ENCODE measurements at places on chromosomes 7 and 10.
A peak's percentile ranks its signal among the peaks of the same experiment; 100 is the strongest.

GRCh38 chr10:86186633-86187032 lies 180.0 kb downstream of the GRID1 start:
- no peak overlapping the region for H3K4me3 ChIP-seq
- H3K4me1 ChIP-seq = no peaks in the 10 kb centered on the region
- H3K27ac ChIP-seq = no peak overlapping the region
- peaks cover 10% of the 10 kb centered on the region for H3K27me3 ChIP-seq

GRCh38 chr7:47045207-47046051 lies 536.5 kb downstream of the TNS3 start:
- H3K27ac ChIP-seq = no peak overlapping the region
- no peak for DNase-seq
- no peak overlapping the region for H3K4me3 ChIP-seq

DNA sequence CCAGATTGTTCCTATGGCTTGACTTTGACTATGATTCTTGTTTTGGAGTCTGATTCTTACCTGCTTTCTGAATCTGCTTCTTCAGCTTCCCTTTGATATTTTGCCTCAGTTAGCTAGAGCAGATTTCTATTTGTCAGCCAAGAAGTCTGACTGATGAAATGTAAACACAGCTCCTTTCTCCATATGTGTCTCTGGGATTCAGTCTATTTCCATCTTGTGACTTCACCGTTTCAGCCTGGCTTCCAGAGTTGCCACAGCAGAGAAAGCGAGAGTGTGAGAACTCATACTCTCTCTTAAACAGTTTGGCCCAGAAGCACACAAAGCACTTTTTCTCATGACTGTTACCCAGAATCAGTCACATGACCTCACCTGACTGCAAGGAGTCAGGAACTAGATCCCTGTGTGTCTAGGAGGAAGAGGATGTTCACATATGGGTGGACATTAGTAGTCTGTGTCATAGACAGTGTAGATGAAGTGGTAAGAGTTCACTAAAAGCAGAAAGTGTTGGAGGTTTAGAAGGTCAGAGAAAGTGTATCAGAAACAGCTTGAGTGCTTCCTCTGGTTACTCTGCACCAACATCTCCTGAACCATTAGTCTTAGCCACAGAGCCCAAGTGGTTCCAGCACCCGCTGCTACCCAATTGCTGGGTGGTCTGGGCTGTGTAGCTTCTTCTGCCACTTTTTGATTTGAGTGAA lies 103.4 kb upstream of the CDK6 start:
- no peak overlapping the region for H3K4me3 ChIP-seq
- H3K4me1 ChIP-seq = no peaks in the 10 kb centered on the region
- H3K27ac ChIP-seq = no peak overlapping the region
- no peaks in the 10 kb centered on the region for H3K27me3 ChIP-seq

DNA sequence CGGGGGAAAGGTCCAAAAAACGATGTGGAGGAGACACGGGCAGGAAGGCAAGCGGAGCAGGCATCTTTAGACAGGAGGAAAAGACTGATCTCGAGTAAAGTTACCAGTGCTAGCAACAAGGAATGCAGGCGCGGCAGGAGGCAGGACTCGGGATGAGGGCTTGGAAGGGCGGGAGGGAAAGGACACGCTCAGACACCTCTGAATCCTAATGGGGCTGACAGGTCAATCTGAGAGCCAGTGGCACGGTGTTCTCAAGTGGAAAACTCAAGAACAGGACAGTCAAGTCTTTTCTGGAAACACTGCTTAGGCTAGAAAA lies 155.3 kb upstream of the COBL start:
- H3K4me3 ChIP-seq = no peak overlapping the region
- H3K27ac ChIP-seq = no peak overlapping the region
- no peak for DNase-seq
- no peaks in the 10 kb centered on the region for H3K36me3 ChIP-seq
- no peaks in the 10 kb centered on the region for H3K4me1 ChIP-seq
- no peaks in the 10 kb centered on the region for H3K27me3 ChIP-seq

DNA sequence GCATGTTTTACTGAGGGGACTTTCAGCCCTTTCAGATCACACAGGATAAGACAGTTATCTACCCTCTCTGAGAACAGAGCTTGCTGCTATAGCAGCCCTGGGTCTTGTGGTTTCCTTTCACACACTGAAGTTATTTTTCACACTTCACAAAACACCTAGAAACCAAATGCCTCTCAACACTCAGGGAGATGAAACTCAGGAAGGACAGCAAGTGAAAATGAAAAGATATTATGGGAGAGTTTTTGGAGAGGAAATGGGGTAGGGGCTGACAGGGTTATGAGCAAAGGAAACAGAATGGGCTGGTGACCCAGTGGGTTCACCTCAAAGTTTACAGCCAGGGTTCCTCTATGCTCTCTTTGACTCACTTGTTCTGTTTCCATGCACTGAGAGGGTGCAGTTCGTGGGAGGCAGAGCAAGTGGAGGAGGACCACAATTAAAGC lies 17.0 kb upstream of the GIMAP2 start:
- no peaks in the 10 kb centered on the region for H3K27me3 ChIP-seq
- H3K27ac ChIP-seq = no peak overlapping the region
- H3K4me3 ChIP-seq = no peak overlapping the region
- no peaks in the 10 kb centered on the region for H3K36me3 ChIP-seq
- no peak for DNase-seq

DNA sequence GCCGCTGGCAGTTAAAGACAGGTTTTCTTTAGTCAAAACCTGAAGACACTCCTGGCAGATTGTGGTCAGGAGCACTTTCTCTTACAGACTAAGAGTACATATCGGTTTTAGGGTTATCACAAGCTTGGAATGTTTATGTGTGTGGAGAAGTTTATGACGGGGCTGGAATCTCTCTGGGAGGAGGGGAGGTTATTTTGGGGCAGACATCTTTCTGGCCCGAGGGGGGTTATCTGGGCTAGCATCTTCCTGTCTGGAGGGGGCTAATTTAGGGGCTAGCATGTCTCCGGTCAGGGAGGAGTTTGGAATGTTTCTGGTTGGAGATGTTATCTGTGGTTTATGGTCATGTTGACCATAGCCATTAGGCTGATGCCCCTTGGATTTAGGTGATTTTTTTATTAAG lies 141.2 kb upstream of the KIF5B start:
- DNase-seq = no peak
- no peaks in the 10 kb centered on the region for H3K4me1 ChIP-seq

GRCh38 chr10:16867556-16867955 lies 50.3 kb upstream of the RSU1 start:
- no peaks in the 10 kb centered on the region for H3K36me3 ChIP-seq
- H3K4me3 ChIP-seq = no peak overlapping the region
- H3K27ac ChIP-seq = peak overlapping the region; percentile 48
- no peaks in the 10 kb centered on the region for H3K27me3 ChIP-seq
- no peak for DNase-seq
- peaks cover 12% of the 10 kb centered on the region for H3K4me1 ChIP-seq

- no peak for DNase-seq
- H3K27ac ChIP-seq = no peak overlapping the region
- H3K4me1 ChIP-seq = no peaks in the 10 kb centered on the region
- H3K27me3 ChIP-seq = no peaks in the 10 kb centered on the region
- no peak overlapping the region for H3K4me3 ChIP-seq
Measured at GRCh38 chr7:84583331-84583730, 388.7 kb upstream of the SEMA3A start.

DNA sequence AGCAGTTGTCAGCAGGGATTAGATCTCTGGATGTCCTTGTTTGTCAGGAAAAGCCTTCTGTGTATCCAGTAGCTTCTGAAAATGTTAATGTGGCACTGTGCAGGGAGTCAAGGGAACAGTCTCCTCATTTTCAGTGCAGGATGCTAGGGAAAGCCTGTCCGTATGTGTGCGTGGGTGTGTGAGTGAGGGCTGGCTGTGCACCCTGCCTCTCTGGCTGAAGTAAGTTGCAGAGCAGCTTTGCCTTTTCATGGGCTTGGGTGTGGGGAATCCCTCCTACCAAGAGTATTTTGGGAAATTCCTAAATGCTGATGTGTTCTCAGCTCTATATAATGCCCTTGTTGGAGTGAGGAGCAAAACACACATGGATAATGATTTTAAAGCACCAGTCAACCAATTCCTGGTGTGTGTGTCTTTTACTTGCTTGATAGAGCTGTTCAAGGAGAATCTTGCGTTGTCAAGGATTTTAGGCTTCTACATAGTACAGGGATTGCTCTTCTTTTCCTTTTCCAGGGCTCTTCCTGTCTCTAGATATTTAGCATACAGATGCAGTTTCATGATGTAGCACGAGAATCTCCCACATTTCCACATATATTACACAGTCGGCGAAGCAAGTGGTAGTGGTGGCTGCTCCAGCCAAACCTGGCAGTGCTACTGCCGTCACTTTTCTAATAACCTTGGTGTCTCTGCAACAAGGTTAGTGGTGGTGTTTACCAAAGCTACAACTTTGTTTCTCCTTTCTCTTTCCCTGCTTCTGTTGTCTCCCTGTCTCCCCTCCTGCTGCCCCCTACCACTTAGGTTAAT lies 92.8 kb downstream of the MCU start:
- H3K27ac ChIP-seq = no peak overlapping the region
- H3K4me3 ChIP-seq = no peak overlapping the region
- 0 out of 2 replicates have a peak, but pooled peaks cover 7% of the 10 kb centered on the region for H3K4me1 ChIP-seq

DNA sequence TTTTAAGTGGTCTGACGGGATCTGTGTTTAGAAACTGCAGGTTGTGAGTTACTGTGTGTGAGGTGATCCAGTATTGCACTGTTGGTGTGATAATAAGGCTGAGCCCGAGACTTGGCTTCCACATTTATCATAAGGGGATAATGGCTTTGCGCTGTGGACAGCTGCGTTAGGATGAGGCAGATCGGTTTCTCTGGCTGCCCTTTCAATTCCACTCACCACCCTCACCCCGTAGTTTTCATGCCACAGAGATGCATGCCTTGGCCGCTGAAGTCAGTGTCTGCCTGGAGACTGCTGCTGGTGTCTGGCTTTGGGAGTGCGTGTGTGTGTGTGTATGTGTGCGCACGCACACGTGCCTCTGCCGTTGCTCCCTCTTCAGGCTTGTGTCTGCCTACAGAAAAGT lies 273.0 kb downstream of the CCDC3 start:
- H3K4me3 ChIP-seq = no peak overlapping the region
- no peaks in the 10 kb centered on the region for H3K27me3 ChIP-seq

- H3K4me3 ChIP-seq = no peak overlapping the region
- no peaks in the 10 kb centered on the region for H3K36me3 ChIP-seq
- no peak overlapping the region for H3K27ac ChIP-seq
- DNase-seq = no peak
Measured at GRCh38 chr7:108605559-108606201, 36.0 kb downstream of the DNAJB9 start.

DNA sequence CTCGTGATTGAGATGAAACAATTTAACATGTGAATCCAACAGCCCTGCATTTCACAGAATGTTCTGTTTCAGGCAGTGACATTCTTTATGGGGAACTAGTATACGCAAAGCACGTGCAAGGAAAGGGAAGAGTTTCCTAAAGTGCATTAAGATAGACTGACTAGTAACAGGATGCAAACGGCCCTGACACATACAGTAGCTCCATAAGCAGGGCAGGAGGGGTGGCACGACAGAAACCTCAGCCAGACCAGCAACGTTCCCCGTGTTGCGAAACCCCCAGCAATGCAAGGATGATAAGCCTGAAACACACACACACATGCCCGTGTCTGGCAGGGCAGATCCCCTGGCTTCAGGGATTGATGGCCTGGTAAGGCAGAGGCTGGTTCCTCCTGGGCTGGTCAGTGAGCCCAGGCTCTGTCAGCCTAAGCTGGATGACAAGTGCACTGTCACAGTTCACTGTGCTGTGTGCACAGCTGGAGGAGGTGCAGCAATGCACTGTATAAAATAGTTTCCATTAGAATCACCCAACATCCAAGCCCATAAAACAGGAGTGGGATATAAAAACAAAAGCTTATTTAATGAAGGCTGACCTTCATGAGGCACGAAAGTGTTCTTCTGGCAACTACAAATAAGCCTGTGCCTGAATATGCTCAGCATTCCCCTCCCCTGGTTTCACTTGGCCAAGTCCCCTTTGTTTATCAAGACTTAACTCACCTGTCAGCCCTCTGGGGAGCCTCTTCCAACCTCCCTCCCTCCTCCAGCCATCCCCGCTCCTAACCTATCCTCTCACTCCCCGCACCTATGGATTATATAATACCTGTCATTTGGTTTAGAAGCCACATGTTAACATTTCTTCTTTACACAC lies 88.8 kb downstream of the GSAP start:
- H3K27ac ChIP-seq = no peak overlapping the region
- H3K4me3 ChIP-seq = no peak overlapping the region
- no peak for DNase-seq
- no peaks in the 10 kb centered on the region for H3K4me1 ChIP-seq
- H3K27me3 ChIP-seq = no peaks in the 10 kb centered on the region

DNA sequence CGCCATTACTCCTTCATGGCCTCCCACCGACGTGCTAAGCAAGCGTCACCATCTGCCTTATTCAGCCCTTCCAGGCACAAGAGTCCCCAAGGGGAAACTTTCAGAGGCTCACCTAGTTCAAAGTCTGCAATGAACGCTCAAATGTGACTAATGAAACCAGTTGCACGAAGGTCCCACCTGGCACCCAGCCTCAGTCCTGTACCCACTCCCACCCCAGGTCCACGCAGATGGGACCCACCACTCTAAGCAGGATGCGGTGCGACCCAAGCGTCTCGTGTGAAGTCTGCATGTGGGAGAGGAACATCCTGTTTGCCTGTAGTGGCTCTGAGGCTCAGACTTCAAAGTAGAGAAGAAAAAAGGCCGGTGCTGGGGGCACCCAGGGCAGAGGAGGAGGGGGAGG lies 40.3 kb downstream of the RGS10 start:
- H3K27me3 ChIP-seq = no peaks in the 10 kb centered on the region
- H3K27ac ChIP-seq = no peak overlapping the region
- no peak for DNase-seq

DNA sequence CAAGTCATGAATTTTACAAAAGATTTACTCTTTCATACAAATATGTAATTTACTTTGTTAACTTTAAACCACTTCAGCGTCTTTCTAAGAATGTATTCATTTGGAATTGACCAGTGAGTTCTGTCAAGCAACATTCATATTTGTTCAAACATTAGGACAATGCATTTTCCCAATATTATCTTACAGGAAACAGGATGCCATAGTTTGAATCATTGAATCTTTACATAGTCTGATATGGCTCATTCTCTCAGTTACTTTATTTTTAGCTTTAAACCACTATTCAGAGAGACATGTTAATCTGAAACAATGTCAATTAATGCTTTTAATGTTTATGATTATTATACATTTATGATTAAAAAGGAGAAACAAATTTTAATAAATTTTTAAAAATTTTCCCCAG lies 21.1 kb upstream of the MEOX2 start:
- no peaks in the 10 kb centered on the region for H3K4me1 ChIP-seq
- H3K27me3 ChIP-seq = no peaks in the 10 kb centered on the region
- no peaks in the 10 kb centered on the region for H3K36me3 ChIP-seq

GRCh38 chr10:16381083-16381482 lies 55.7 kb upstream of the PTER start:
- no peaks in the 10 kb centered on the region for H3K27me3 ChIP-seq
- H3K4me3 ChIP-seq = no peak overlapping the region
- DNase-seq = peak; percentile 93

- no peaks in the 10 kb centered on the region for H3K36me3 ChIP-seq
- H3K27me3 ChIP-seq = no peaks in the 10 kb centered on the region
- H3K4me3 ChIP-seq = peak within 1 kb of the TSS; percentile 68
- no peak for DNase-seq
- peak within 1 kb of the TSS; percentile 37 for H3K27ac ChIP-seq
Measured at GRCh38 chr10:91909117-91909677, at the start of gene FGFBP3. FGFBP3 (minus strand) TSS chr10:91909486; CDS start chr10:91908969, 517 bp downstream.

GRCh38 chr7:115178835-115179234 lies 256.9 kb downstream of the MDFIC start:
- no peak overlapping the region for H3K27ac ChIP-seq
- DNase-seq = no peak
- H3K4me1 ChIP-seq = no peaks in the 10 kb centered on the region

Measured in Panc1 (cell line).